ENCODE measurements at places on chromosomes 5 and 9.

GRCh38 chr9:69086312-69086711 is 50.8 kb downstream of the FXN start:
- H3K27me3 ChIP-seq, result peaks cover 5% of the 10 kb centered on the region
- DNase-seq, result no peak
- H3K4me1 ChIP-seq, result peaks cover 26% of the 10 kb centered on the region

DNA sequence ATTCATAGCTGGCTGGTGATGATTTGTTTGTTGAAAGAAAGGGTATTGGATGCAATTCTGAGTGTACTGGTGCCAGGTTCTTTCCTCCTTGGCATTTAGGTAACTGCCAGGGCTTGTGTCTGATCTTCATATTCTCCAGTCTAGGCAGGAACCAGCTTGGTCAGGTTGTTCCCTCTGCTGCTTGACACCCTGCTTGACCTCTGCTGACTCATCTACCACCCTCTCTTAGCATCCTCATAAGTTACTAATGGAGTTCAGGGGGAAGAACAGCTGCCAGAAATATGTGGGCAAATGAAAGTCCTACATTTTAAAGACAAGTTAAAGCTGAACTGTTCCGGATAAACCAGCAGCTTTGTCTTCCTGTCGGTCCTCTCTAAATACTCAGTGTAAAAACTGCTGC is 116.1 kb upstream of the TNC start:
- H3K4me3 ChIP-seq, result no peak overlapping the region
- no peak overlapping the region for H3K27ac ChIP-seq
- peaks cover 8% of the 10 kb centered on the region for H3K27me3 ChIP-seq
- H3K36me3 ChIP-seq, result no peaks in the 10 kb centered on the region

DNA sequence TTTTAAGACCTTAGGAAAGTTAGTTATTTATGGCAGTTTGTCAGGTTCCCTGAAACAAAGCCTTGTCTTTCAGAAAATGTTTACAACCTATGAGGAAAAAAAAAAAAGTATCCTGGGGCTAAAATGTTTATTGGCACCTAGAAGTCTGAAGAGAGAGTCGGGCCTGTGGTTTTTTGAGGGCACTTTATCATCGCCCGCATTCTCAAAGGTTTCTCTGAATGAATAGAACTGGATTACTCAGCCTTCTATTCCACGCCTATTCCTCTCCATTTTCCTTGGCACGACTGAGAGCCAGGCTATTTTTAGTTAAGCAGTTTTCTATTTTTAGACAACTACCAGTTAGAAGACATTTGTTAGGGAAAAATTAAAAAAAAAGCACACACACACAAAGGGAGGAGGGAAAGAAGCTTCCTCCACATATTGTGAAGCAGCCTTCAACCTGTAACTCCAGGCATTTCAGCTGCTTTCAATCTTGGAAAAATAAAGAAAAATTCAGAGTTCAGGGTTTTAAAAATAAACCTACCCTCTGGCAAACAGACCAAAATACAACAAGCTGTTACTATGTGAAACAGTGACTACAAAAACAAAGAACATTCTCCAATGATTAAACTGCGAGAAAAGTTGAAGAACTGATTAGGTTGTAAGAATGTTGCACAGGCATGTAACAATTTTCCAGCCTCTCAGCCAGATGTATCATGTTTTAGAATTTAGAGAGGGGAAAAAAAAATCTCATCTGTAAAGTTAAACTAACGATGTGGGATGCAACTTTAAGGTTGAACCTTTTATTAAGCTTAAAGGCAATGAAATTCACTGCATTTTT is 97.0 kb downstream of the MEF2C start:
- H3K4me1 ChIP-seq, result peaks cover 32% of the 10 kb centered on the region
- no peaks in the 10 kb centered on the region for H3K36me3 ChIP-seq
- no peak overlapping the region for H3K4me3 ChIP-seq
- H3K27ac ChIP-seq, result peak overlapping the region; percentile 90

DNA sequence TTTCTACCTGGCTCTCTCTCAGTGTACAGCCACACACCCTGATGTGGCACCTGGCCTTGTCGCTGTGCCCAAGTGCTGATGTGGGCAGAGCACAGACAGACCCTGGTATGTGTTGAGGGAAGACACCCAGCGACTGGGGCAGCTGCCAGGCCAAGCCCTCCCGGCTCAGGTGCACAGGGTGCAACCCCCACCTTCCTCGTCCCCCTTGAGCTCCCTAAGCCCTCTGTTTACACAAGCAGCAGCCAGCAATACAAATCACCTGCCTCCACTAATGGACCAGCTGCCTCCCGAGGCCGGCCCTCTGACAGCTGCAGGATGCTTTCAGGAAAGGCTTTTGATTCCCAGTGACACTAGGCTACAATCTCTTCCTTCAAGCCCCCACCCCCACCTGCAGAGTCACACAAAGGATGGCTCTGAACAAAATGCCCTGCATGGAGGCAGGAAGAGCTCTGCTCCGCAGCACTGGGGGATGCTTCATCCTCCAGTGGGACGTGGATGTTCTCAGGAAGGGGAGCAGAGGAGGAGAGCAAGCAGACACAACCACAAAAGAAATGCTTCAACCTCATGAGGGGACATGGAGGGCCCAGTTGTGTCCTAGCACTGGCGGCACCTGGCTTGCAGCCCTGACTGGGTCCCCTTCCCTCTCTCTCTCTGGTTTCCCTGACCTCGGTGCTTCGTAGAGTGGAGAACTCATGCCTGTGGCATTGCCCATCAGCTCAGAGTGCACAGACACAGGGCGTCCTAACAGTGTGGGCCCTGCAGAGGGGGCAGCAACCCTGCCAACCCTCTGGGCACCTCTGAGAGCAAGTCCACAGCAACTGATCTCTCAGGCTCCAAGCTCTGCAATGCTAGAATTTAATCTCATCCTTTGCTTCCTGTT is 140.8 kb downstream of the BARX1 start:
- no peak overlapping the region for H3K4me3 ChIP-seq
- H3K4me1 ChIP-seq, result peaks cover 44% of the 10 kb centered on the region
- no peak for DNase-seq
- no peaks in the 10 kb centered on the region for H3K36me3 ChIP-seq
- H3K27ac ChIP-seq, result no peak overlapping the region

DNA sequence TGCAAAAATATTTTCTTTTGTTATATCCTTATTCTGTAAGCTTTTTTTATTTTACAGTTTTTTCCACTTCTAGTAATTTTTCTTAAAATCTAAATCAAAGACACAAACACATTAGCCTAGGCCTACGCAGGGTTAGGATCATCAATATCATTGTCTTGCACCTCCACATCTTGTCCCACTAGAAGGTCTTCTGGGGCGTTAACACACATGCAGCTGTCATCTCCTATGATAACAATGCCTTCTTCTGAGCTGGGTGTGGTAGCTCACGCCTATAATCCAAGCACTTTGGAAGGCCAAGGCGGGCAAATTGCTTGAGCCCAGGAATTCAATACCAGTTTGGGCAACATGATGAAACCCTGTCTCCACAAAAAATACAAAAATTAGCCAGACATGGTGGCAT is 78.9 kb upstream of the LRRC70 start:
- no peaks in the 10 kb centered on the region for H3K4me1 ChIP-seq
- no peak overlapping the region for H3K4me3 ChIP-seq
- H3K36me3 ChIP-seq, result peaks cover 36% of the 10 kb centered on the region

GRCh38 chr5:103358305-103358995 is 99.9 kb downstream of the MACIR start:
- DNase-seq, result no peak
- no peak overlapping the region for H3K4me3 ChIP-seq
- H3K27ac ChIP-seq, result no peak overlapping the region
- peaks cover 4% of the 10 kb centered on the region for H3K27me3 ChIP-seq
- no peaks in the 10 kb centered on the region for H3K4me1 ChIP-seq

- H3K36me3 ChIP-seq, result no peaks in the 10 kb centered on the region
- H3K4me1 ChIP-seq, result peaks cover 59% of the 10 kb centered on the region
- no peak overlapping the region for H3K4me3 ChIP-seq
- DNase-seq, result no peak
- H3K27me3 ChIP-seq, result peaks cover 14% of the 10 kb centered on the region
- no peak overlapping the region for H3K27ac ChIP-seq
Measured at GRCh38 chr5:133354323-133355185, 257.8 kb downstream of the FSTL4 start.

GRCh38 chr5:62043289-62044280 is 262.4 kb upstream of the KIF2A start:
- DNase-seq, result no peak
- no peaks in the 10 kb centered on the region for H3K36me3 ChIP-seq
- H3K4me1 ChIP-seq, result peaks cover 35% of the 10 kb centered on the region
- H3K27ac ChIP-seq, result no peak overlapping the region
- H3K4me3 ChIP-seq, result no peak overlapping the region

GRCh38 chr5:135944967-135945560 is 9.7 kb downstream of the LECT2 start:
- H3K4me3 ChIP-seq, result no peak overlapping the region
- DNase-seq, result peak; percentile 50
- no peaks in the 10 kb centered on the region for H3K36me3 ChIP-seq
- H3K27ac ChIP-seq, result no peak overlapping the region

DNA sequence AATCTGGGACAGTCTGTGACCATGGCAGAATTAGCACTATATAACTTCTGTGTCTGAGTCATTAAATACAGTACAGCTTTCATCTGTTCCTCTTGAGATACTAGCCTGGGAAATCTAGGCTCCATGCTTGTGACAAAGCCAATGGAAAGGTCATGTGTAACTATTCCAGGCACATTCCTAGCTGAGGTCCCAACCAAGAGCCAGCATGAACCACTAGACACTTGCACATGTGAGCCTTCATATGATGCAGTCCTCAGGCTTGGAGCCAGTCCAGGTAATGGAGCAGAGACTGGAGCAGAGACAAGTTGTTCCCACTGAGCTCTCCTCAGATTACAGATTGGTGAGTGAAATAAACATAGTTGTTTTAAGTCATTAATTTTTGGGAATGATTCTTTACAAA is 412.4 kb upstream of the ZNF462 start:
- peaks cover 21% of the 10 kb centered on the region for H3K4me1 ChIP-seq
- H3K36me3 ChIP-seq, result no peaks in the 10 kb centered on the region
- no peak overlapping the region for H3K4me3 ChIP-seq
- no peak overlapping the region for H3K27ac ChIP-seq
- H3K27me3 ChIP-seq, result peaks cover 2% of the 10 kb centered on the region

GRCh38 chr5:156314416-156314815 is 12.5 kb upstream of the SGCD start:
- H3K36me3 ChIP-seq, result no peaks in the 10 kb centered on the region
- no peaks in the 10 kb centered on the region for H3K4me1 ChIP-seq
- H3K4me3 ChIP-seq, result no peak overlapping the region
- H3K27ac ChIP-seq, result no peak overlapping the region
- no peaks in the 10 kb centered on the region for H3K27me3 ChIP-seq

DNA sequence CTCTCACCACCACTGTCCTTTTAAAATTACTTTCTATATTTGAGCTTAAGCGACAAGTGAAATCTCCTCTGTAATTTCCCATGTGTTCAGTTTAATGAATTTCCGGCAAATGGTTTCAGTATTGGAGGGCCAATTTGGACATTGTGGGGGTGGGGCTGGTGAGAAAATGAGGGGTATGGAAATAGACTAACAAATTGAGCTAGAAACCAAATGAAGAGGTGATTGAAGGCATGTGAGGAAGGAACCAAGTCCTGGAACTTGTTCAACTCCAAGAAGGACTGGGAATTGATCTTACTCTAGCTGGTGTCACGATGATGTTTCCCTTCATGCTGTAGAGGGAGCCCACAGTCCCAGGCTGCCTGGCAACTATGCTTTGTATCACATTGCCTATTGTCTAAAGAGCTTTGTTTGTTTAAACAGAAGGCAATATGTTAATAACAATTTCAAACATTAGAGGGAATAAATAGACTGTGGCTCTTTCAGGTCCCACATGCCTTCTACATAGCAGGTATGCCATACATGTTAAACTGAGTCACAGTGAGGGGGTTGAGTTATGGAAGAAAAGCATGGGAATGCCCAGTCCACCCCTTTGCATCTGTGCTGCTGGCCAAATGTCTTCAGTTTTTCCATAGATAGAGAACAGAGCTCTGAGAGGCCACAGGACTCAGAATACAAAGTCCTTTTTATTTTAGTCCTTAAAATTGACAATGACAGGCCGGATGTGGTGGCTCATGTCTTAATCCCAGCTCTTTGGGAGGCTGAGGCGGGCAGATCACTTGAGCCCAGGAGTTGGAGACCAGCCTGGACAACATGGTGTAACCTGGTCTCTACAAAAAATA is 25.0 kb upstream of the MATR3 start:
- peaks cover 3% of the 10 kb centered on the region for H3K27me3 ChIP-seq
- peaks cover 26% of the 10 kb centered on the region for H3K4me1 ChIP-seq
- H3K36me3 ChIP-seq, result no peaks in the 10 kb centered on the region
- no peak for DNase-seq
- no peak overlapping the region for H3K27ac ChIP-seq

- peaks cover 50% of the 10 kb centered on the region for H3K27me3 ChIP-seq
- H3K4me3 ChIP-seq, result no peak overlapping the region
- DNase-seq, result no peak
- peaks cover 14% of the 10 kb centered on the region for H3K4me1 ChIP-seq
- no peaks in the 10 kb centered on the region for H3K36me3 ChIP-seq
- H3K27ac ChIP-seq, result no peak overlapping the region
Measured at GRCh38 chr9:119372951-119373350, 3.7 kb upstream of the BRINP1 start.

DNA sequence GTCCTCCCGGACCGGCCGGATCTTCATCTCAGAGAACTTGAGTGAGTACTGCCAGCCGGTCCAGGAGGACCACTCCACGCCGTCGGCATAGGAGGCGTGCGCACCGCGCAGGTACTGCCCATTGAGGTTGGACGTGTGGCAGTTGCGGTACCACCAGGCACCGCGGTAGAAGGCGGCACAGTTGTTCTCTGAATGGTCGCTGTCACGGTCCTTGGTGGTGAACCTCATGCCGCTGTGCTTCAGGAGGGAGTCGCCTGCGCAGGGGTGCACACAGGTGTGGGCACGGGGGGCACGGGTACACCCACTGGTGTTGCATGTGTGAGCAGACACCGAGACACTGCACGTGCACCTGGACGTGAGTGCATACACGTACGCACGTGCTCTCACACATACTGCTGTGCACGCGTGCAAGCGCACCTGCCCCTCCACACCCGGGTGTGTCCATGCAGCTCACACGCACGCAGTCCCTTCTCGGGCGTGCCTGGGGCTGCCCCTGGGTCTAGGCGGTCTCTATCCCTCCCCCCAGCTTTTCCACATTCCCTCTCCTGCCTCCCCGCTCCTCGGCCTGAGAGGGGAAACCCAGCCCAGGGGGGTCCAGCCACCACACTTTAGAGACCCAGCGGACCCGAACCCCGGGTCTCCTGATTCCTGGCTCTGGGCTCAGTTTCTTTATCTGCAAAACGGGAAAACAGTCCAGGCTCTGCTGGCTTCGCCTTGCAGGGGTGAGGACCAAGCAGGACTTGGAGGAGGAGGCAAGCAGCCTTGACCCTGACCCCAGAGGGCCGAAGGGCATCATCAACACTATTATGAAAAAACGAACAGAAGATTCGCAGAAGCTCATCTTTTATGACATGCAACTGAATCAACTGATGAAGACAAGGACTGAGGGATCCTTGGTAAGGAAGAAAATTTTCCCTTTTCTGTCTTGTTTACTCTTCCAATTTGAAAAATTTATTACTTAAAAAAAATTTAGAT is 7.7 kb upstream of the QRFP start:
- no peak for DNase-seq
- no peak overlapping the region for H3K27ac ChIP-seq
- H3K4me1 ChIP-seq, result peaks cover 17% of the 10 kb centered on the region
- H3K4me3 ChIP-seq, result no peak overlapping the region
- H3K36me3 ChIP-seq, result no peaks in the 10 kb centered on the region
- peaks cover 24% of the 10 kb centered on the region for H3K27me3 ChIP-seq
